ENCODE measurements at places on chromosomes 3 and 15.
A peak's percentile ranks its signal among the peaks of the same experiment; 100 is the strongest.

DNA sequence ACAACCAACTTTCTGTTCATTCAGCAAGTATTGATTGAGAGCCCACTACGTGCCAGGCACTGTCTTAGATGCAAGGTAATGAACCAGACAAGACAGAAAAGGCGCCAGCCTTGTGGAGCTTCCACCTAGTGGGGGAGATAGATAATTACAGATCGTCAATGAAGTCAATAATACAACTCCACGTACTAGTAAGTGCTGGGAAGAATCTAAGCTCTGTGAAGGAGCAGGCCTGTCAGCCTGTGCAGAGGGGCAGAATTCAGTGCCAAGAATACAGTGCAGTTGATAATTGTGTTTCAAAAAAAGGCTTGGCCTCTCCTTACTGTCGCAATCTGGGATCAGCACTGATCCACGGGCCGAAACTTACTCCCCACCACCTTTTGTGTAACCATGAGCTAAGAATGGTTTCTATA lies 186.3 kb downstream of the FEZF2 start:
- no peak for DNase-seq

- no peak for DNase-seq
Measured at GRCh38 chr15:60391722-60392315, 6.0 kb downstream of the ANXA2 start.

- no peak for DNase-seq
Measured at GRCh38 chr3:175384569-175384968, 525.4 kb downstream of the NAALADL2 start.

- no peak for DNase-seq
Measured at GRCh38 chr15:42737529-42738328, 801 bp upstream of the CDAN1 start.

- DNase-seq, result no peak
Measured at GRCh38 chr3:128301186-128302023, 148.1 kb downstream of the EEFSEC start.

DNA sequence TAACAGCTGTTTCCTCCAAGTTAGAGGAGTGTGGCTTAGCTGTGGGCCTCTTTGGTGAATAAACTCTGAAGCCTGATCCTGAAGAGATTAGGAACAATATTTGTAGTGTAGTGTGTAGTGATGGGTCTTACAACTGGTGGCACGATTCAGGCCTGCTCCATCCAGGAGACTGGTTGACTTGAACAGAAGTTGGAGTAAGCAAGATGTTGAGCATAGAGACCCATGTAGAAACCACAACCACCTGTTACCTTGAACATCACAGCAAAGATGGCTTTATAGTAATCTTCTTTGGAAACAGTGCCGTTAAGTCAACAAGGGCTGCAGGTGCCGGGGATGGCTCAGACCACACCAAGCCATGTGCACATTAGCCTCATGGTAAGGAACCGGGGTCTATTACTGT lies 74.2 kb upstream of the RASGRP1 start:
- DNase-seq, result no peak

DNA sequence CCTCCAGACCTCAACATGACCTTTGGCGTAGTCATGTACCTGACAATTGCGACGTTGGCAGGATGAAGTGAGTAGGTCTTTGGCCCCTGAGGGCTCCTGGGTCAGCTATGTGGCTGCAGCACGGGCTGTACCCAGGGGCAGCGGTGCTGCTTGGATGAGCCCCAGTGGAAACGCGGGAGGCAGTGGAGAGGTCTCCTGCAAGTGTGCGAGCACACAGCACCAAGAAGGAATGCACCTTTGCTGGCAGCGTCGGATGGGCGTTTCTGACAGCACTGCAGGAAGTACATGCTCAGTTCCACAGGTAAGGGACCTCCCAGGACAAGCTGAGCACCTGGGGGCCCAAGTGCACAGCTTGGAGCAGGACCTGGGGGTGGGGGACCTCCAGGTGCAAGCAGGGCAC lies 67.4 kb upstream of the UNC13C start:
- no peak for DNase-seq

DNA sequence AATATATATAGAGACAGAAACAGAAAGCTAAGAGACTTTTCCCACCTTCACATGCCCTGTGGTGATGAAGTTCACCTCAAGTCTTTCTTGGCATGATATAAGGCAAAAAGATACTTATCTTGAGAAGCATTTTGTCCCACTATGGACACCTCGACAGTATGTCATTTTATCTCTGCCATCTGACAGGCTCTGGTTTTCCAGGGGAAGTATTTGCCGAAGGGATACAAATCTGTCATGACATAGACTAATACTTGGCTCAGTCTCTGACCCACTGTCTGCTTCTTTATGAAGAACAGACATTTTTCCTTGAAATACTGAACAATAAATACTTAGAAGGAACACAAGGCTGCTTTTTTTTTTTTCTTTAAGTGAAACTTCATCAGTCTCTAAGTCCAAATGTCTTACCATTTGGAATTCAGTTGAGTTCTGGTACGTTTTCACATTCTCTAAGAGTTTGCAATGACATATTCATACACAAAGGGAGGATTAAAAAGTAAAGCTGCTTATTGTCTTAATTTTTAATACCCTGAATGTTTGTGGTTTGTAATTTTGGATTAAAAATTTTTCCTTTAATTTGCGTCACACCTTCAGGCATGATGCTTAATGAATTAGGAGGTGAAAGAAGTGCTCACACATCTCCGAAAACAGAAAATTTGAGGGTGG lies 87.8 kb upstream of the LMOD3 start:
- no peak for DNase-seq

- no peak for DNase-seq
Measured at GRCh38 chr3:9659849-9660248, 10.5 kb downstream of the MTMR14 start.

GRCh38 chr3:131402391-131403039 lies 20.9 kb downstream of the NUDT16 start:
- DNase-seq, result no peak

DNA sequence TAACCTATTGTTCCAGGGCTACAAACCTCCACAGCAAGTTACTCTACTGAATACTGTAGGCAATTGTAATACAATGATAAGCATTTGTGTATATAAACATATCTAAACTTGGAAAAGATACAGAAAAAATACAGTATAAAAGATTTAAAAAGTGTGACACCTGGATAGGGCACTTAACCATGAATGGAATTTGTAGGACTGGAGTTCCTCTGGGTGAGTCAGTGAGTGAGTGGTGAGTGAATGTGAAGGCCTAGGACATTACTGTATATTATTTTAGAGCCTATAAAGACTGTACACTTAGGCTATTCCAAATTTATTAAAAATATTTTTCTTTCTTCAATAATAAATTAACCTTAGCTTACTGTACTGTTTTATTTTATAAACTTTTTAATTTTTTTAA lies 38.4 kb upstream of the SLC25A36 start:
- no peak for DNase-seq

- DNase-seq, result no peak
Measured at GRCh38 chr15:100919481-100920405, 586 bp downstream of the LRRK1 start.

DNA sequence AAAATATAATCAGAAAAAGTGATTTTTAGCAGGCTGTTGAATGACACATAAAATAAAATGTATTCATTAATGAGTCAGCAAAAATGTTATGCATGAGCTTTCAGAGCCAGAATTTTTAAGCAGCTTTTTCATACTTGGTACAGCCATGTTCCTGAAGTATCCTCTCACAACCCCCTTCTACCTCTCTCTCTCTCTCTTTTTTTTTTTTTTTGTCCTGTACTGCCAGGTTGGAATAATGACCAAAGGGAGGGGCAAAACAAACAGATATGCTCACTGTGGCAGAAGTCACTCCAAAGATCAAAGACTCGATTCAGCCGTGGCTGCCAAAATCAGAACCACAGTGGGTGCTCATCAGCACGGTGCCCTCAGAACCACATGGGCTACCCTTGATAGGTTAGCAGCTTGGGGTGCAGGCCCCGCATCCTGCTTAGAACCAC lies 383.0 kb downstream of the ZBTB20 start:
- no peak for DNase-seq

- no peak for DNase-seq
Measured at GRCh38 chr15:66787489-66787871, 85.4 kb downstream of the SMAD6 start.

GRCh38 chr15:46265664-46266347 lies 631.0 kb downstream of the SQOR start:
- DNase-seq, result no peak

GRCh38 chr3:8981700-8982099 lies 18.4 kb upstream of the RAD18 start:
- peak; percentile 78 for DNase-seq

DNA sequence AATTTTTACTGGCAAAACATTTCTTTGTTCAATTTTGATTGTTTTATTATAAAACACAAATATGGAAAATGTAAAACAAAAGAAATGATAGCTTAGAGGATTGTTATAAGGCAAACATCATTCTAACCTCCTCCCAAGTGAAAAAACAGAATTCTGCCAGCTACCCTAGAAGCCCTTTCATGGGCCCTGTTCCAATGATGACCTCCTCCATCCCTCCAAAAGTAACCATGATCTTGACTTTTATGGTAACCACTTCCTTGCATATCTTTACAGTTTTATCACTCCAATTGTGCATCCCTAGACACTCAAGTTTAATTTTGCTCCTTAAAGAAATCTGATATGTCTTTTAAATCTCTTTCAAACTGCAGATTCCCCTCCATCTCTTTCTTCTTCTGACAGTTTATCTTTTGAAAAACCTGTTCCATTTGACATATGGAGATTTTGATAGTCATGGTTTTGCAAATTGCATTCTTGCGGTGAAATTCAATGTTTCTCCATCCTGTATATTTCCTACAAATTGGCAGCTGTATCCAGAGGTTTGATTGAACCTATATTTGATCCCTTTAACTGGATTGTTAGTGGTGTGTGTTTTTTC lies 27.0 kb upstream of the TNFAIP8L3 start:
- no peak for DNase-seq

GRCh38 chr3:172089250-172089649 lies 49.9 kb downstream of the FNDC3B start:
- no peak for DNase-seq

GRCh38 chr15:91896341-91897055 lies 43.0 kb downstream of the SLCO3A1 start:
- no peak for DNase-seq

GRCh38 chr3:149663966-149664365 lies 6.1 kb upstream of the WWTR1 start:
- no peak for DNase-seq

GRCh38 chr3:155853214-155854140 lies 750 bp downstream of the SLC33A1 start:
- DNase-seq, result peak; percentile 15

- no peak for DNase-seq
Measured at GRCh38 chr3:150370122-150370602, 37.9 kb upstream of the TSC22D2 start.

- no peak for DNase-seq
Measured at GRCh38 chr3:186772701-186773417, 10.5 kb upstream of the EIF4A2 start.

- no peak for DNase-seq
Measured at GRCh38 chr3:76972624-76973296, 67.1 kb upstream of the ROBO2 start.

- no peak for DNase-seq
Measured at GRCh38 chr15:74642734-74643664, 27.4 kb downstream of the CLK3 start.

DNA sequence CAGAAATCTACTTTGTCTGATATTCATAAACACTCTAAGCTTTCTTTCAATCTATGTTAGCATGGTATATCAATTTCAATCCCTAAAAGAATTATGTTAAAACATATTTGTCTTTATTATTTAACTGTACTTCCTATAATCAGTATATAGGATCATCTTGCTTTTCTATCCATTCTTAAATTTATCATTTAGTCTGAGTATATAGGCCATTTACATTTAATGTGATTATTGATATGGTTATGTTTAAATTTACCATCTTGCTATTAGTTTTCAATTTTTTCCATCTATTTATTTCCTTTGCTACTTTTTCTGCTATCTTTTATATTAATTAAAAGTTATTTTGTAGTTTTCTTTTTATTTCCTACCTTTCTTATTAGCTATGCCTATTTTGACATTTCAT lies 174.8 kb upstream of the MBNL1 start:
- DNase-seq, result no peak

- DNase-seq, result no peak
Measured at GRCh38 chr15:73108676-73109075, 56.4 kb downstream of the NEO1 start.

DNA sequence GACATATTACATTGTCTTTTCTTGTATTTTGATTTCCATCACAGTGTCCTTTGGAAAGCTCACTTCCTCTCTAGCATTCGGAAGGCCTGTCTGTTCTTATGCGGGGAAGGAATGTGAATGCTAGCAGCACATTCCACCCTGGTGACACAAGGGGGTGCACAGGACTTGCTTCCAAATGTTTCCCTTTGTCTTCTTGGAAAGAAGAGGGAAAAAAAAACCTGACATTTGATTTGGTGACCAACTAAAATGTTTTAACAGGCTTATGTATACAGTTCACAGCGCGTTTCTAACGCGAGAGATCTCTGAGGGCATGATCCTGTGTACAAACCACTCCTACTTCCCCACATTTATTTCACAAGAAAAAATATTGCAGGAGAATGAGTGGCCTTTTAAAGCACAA lies 107.6 kb upstream of the FXR1 start:
- DNase-seq, result no peak

DNA sequence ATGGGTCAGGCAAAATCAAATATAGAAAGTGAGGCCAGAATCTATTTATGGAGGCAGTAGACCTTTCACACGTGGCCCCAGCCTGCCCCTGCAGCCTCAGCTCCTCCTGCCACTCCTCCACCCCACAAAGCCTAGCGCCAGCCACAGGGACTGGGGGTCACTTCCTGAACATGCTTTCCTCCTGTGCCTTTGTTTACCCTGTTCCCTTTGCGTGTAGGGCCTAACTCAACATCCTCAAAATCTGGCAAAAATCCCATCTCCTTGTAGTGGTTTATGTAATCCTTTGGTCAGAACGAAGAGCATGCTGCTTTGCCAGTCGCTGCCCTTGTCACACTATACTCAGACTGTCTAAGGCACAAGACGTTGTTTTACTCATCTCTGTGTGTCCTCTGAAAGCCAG lies 39.6 kb downstream of the KBTBD12 start:
- DNase-seq, result no peak

DNA sequence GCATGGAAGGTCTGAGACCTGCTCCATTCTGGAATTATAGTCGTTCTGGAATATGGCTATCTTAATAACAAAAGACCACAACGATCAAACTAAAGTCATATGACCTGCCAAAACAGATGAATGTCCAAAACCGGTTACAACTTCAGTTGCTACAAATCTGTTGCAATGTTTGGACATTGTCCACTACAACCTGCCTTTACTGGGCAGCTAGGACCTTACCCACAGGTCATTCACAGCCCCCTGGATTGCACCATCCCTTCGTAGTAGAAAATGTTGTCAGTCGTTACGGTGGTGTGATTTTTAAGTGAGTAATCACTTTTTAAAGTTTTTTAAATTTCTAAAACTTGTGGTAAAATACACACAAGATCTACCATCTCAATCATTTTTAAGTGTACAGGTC lies 22.5 kb upstream of the SRGAP3 start:
- DNase-seq, result no peak

GRCh38 chr3:64958199-64958843 lies 270.5 kb upstream of the ADAMTS9 start:
- no peak for DNase-seq

DNA sequence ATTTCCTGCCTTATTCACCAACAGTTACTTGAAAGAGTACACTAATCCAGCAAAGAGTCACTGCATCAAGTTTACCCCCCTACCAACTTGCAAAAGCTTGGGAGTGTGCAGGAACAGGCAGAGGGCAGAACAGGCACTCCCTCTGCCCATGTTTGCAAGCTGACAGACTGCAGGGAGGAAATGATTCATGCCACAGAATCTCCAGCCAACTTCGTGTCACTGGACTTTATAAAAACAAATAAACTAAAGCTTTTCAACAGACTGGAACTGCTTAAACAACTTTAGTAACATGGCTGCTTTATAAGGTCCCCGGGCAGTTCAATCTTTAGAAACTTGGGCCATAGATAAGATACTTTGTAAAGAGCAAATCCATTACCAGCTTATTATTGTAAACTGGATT lies 129.5 kb downstream of the THRB start:
- DNase-seq, result no peak
